ENCODE measurements at places on chromosomes 5 and 9.

GRCh38 chr9:111661150-111661801 is at the start of gene GNG10:
GNG10 (plus strand) TSS chr9:111661605; CDS start chr9:111661635, 30 bp downstream.
- DNase-seq, result no peak

GRCh38 chr5:66415208-66415607 is 181.0 kb upstream of the MAST4 start:
- no peak for DNase-seq

DNA sequence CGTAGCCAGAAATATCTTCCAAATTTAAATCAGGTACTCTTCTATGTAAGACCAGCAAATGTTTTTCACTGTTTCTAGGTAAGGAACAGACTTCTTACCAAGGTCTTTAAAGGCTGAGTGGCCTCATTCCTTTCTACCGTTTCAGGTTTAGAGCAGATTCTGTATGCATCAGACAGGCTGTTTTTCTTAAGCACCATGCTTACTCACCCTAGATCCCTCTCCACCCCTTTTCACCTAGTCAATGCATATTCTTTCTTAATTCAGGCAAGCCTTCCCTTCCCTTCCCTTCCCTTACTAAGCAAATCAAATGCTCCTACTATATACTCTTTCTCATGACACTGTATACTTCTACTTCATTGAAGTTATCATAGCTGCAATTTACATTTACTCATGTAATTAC is 70.7 kb downstream of the RFX3 start:
- no peak for DNase-seq

DNA sequence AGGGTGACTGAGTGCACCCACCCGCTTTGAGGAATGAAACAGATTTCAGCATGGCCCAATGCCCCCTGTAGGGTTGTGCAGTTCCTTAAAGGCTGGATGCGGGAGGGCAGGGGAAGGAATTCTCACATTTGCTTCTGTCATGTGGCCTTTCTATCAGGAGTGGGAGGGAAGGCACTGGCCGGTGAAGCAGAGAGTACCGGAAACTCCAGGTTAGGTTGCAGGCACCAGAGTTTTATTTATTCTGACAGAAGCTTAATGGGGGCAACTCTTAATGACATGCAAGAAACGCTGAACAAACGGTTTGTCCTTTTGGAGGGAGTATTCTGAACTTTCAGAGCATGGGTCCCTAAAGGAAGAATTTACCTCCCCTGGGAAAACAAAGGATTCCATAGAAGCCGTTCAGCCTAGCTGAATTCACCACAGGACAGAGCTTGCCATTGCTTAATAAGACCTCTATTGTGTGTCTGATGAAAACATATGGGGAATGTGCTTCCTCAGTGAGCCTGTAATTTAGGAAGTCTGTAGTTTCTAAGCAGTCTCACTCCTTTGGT is 44.1 kb upstream of the EQTN start:
- no peak for DNase-seq

DNA sequence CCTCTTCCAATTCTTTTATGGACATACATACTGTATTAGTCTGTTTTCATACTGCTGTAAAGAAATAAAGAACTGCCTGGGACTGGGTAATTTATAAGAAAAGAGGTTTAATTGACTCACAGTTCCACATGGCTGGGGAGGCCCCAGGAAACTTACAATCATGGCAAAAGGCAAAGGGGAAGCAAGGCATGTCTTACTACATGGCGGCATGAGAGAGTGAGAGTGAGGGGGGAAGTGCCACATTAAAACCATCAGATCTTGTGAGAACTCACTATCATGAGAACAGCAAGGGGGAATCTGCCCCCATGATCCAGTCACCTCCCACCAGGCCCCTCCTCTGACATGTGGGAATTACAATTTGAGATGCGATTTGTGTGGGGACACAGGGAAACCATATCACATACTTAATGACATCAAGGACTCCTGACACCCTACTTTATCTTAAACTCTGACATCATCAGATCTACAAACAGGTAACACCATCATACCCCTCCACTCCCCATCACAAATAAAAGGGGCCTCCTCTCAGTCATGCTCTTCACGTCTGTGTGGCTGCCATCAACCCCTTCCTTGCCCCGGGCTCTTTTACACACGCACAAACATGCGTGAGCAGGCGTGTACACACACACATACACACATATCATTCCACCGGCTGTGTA is 9.7 kb downstream of the ANKRD33B start:
- no peak for DNase-seq

DNA sequence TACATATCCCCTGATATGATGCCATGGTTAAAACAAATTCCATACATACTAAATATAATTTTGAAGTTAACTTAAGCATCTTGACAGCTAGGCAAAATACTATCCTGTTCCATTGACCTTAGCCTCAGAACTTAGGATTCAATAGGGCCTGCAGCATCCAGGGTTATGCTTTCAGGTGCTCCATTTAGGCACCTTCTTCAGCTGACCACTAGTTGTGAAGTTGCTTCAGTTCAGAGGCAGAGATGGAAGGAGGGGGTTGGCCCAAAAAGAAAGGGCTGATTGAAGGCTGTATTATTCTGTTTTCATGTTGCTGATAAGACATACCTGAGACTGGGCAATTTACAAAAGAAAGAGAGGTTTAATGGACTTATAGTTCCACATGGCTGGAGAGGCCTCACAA is 7.0 kb upstream of the NREP start:
- no peak for DNase-seq

- DNase-seq, result no peak
These were observed 583.6 kb downstream of the TMEM38B start for GRCh38 chr9:106277966-106278365.

DNA sequence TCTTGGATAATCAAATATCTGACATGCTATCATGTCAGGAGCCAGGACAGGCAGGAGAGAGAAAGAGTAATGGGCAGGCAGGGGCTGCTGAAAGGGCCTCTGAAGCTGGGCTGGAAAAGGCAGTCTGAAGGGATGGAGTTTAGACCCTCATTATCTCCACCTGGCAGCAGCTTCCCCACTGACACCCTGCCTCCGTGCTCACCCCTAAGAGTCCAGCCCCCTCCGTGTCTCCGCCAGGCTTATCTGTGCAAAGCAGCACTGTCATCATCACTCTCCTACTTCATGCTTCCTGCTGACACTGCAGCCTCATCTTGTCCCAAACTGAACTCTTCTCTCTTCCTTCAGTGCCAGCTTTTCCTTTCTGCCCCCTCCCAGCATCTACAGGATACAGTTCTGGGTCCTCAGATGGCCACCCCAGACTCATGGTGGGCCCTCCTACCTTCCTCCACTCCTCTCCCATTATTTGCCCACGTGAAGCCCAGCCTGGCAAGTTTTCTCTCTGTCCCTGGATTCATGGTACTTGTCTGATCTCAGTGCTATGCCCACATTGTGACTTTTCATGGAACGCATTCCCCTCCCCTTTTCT is 70.9 kb upstream of the KLF9 start:
- DNase-seq, result no peak

DNA sequence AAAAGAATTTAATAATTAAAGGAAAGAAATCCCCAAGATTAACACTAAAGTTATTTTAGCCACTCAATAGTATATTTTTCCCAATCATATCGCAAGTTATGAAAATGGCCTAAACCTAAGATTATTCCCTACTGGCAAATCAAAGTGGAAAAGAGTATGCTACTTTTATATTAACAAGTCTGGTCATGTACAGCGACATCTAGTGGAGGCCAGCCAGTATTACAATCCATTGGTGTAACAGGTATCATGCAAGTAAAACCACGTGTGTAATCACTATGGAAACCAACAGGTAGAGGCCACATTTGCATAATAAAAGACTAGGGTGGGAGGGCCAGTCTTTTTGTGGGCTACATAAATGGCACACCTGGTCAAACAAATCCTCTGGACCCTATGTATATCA is 976.4 kb upstream of the CDH9 start:
- DNase-seq, result no peak

- DNase-seq, result peak; percentile 76
These were observed 89.4 kb downstream of the ANXA2R start for GRCh38 chr5:42950456-42951292.

- DNase-seq, result no peak
These were observed 199.5 kb downstream of the ALDH1A1 start for GRCh38 chr9:72753266-72753893.

GRCh38 chr9:93196096-93197055 is 12.4 kb downstream of the WNK2 start:
- DNase-seq, result no peak

GRCh38 chr5:174187481-174187880 is 142.0 kb downstream of the NSG2 start:
- no peak for DNase-seq

DNA sequence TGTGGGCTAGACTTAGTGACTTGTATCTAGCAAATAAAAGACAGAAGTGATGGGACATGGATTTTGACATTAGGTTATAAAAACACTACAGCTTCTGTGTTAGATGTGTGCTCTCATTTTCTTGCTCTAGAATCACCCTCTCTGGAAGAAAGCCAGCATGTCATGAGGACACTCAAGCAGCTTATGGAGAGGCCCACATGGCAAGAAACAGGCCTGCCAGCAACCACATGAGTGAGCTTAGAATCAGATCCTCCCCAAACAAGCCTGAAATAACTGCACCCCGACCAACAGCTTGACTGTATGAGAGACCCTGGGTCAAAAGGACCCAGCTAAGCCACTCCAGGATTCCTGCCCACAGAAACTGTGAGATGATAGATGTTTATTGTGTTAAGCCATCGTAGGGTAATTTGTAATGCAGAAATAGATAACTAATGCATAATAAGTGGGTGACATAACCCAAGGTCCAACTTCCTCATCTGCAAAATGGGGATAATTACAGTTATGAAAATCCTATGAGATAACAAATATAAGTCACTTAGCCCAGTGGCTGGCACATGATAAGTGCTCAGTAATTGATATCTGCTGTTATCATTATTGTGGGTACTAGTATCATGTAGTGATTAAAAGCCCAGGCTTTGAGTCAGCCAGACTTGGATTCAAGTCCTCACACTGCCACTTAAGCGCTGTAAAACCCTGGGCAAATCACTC is 86.5 kb downstream of the KLHL3 start:
- no peak for DNase-seq

- no peak for DNase-seq
These were observed 23.4 kb downstream of the ANXA6 start for GRCh38 chr5:151134228-151134627.

- no peak for DNase-seq
These were observed 52.9 kb downstream of the PPARGC1B start for GRCh38 chr5:149782895-149783586.

DNA sequence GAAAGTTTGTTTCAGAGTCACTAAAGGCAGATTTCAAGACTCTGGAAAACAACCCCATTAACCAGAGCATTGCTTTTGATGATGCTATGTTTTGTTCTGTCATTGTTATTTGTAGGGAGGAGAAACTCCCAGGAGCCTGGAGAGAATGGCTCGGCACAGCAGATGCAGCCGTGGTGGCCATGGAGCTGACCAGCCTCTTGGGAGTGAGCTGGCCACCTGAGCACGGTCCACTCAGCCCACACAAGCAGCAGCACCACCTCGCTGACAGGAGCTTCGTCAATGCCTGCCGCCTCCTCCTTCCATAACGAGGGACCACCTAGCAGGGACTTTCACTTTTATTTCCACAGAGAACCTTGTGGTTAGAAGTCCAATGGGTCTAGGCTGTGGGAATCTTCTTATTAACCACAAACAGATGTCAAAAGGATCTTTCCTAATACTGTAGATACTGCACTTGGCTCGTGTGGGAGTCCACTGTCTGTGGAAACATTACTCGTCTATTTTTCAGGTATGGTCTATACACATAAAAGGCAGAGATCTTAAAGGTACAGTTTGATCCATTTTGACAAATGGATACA is 21.0 kb upstream of the SMIM32 start:
- no peak for DNase-seq

DNA sequence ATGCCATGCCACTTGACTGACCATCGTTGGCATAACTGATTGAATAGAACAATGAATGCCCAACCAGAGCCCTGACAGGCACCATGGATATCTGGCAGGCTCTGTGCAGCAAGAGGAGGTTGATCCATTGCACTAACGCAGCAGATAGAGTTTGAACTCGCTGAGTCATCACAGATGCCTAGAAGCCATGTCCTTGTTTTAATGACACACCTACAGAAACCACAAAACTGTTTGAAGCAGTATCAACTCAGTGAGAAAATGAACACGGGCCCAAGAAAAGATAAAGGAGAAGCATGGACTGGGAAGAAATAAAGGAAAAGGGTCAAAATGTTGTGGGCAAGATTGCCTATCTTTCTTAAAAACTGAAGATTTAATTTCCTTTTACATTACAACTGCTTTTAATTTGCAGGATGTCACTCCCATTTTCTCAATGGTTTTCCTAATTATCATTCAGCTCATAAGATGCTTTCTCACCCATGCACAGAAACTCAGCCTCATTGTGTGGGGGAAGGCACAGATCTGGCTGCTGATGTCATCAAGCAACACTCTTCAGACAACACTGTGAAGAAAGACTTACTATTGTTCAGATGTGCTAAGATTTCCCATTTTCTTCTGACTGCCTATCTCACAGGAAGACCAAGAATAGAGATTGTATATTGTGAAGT is 129.0 kb downstream of the PIK3R1 start:
- DNase-seq, result no peak

DNA sequence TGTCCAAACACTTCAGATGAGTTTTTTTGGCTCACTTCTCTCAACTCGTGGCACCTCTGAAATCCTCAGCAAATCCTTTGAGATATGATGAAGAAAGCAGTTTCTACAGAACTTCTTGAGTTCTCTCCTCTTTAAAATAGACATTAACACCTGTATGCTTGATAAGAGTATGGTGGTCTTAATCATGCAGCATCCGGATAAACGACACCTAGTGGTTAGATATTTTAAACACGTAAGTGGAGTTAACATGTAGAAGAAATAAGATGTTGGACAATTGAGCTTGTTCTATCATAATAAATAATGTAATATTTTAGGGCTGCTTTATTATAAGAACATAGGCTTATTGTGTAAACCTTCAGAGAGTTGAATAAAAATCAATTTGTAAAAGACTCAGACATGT is 324.8 kb downstream of the CYLC2 start:
- no peak for DNase-seq

DNA sequence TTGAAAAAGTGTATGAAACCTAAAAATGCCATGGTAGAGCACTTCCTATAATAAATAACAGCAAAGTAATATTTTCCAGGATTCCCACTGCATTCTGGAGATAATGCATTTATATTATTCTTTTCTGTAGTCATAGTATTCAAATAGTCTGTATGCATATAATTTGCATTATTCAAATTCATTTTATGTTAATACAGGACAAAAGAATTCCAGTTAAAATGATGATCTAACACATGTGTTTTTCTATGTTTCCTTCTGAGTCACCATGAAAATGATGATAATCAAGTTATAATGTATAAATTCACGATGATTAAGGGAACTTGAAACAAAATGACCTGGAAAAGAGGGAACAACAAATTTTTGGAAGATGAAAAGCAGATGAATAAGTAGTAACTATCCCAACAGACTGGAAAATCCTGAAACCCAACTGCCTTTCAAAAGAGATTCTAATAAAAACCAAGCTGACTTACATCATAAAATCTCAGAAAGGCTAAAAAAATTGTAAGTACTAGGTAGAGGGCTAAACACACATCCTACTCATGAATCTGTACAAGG is 358.6 kb upstream of the PAPPA start:
- DNase-seq, result no peak

GRCh38 chr9:133955821-133956411 is 36.2 kb downstream of the VAV2 start:
- DNase-seq, result peak; percentile 43

- DNase-seq, result no peak
These were observed at the start of gene NFIB for GRCh38 chr9:14313951-14314423. NFIB (minus strand) TSS chr9:14314141; CDS start chr9:14313511, 630 bp downstream.
